IPS DF 6.9 (cell line): ENCODE measurements at places on chromosomes 3 and 15.

DNA sequence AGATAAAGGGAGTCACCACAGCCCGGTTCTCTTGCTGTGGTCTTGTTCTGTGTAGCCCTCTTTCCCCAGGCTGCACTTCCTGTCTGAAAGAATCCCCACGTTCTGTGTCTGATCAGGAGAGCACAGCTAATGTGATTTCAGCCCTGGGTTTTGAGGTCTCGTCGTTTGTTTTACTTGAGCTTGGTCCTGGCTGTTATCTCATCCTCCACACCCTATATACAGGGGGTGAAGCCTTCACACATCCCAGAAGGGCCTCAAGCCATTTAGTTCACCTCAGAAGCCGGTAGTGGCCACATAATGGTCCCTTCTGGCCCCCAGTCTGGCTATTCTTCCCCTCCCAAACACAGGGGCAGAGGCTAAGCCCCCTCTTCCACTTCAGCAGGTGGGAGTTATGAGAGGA is 115.6 kb downstream of the PDE8A start:
- DNase-seq = no peak

- DNase-seq = no peak
Observed at GRCh38 chr3:44236485-44236908, 5.2 kb upstream of the TOPAZ1 start.

DNA sequence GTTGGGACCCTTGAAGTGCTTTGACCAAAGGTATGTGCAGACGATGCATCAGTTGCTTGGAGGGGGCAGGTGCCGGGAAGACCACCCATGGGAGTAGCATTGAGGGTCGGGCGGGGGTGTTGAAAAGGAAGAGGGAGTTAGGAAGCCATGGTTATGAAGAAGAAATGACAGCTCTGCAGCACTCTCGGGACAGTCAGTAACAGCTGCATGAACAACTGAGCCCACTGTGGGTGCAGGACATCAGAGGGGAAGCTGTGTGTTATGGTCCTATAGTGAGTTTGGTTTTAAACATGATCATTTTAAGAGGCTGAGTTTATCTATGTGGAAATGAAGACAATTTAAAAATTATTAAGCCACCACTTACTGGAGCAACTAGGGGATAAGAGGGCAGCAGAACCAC is 17.6 kb downstream of the ST8SIA2 start:
- no peak for DNase-seq

DNA sequence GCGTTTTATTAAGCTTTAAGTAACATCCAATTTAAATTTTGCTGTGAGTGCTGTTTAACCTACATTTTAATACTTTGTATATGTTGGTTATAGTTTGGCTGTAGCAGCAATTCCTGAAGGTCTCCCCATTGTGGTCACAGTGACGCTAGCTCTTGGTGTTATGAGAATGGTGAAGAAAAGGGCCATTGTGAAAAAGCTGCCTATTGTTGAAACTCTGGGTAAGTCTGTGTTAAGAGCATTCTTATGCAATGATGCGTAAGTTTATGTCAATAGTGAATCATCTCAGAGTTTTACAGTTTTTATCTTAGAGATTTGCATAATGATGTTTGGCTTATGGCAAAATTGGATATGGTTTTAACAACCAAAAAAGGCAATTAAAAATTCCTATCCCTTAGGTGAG is 62.7 kb downstream of the ASTE1 start:
- no peak for DNase-seq

- DNase-seq = no peak
Observed at GRCh38 chr3:72702390-72702789, 145.9 kb downstream of the SHQ1 start.

GRCh38 chr3:5250467-5251195 is 63.1 kb downstream of the EDEM1 start:
- DNase-seq = no peak

- no peak for DNase-seq
Observed at GRCh38 chr3:30293621-30294240, 312.7 kb upstream of the TGFBR2 start.

- DNase-seq = no peak
Observed at GRCh38 chr3:27130796-27131195, 238.4 kb downstream of the NEK10 start.

DNA sequence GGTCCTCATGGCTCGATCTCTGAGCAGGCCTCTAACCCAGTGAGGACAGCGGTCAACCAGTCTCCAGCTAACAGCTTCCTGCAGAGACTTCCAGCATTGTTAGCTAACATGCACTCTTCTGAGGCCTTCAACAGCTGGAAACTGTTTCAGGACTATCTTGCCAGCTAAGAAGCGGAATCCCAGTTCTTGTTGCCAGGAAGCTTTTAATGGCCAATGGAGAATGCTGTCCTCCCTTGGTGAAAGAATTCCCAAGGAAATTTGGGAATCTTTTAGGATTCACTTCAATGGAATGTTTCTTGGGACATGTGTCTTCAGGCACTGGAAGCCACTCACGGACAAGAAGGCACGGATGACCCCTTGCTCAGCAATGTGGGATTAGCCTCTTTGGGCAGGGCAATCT is 91.7 kb downstream of the CEMIP start:
- no peak for DNase-seq

- no peak for DNase-seq
Observed at GRCh38 chr15:90686435-90687218, 30.5 kb upstream of the BLM start.
